Tibial nerve (tissue), 4 donors: ENCODE measurements at places on chromosomes 12 and 14.

DNA sequence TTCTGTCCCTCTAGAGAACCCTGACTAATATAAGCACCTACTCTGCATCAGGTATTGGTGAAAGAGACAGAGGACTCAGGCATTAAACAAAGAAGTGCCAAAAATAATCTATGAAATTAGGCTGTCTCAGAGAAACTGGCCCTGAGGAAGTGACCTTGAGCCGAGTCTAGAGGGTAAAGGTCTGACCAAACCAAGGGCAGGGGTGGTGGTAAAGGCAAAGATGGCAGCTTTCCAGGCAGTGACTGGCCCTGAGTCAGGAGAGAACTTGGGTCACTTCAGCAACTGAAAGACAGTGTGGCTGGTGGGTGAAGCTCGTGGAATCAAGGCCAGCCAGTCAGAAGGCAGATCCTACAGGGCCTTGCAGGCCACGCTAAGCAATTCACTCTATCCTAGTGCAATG, 30.6 kb downstream of the CDKL1 start:
- DNase-seq = no peak

DNA sequence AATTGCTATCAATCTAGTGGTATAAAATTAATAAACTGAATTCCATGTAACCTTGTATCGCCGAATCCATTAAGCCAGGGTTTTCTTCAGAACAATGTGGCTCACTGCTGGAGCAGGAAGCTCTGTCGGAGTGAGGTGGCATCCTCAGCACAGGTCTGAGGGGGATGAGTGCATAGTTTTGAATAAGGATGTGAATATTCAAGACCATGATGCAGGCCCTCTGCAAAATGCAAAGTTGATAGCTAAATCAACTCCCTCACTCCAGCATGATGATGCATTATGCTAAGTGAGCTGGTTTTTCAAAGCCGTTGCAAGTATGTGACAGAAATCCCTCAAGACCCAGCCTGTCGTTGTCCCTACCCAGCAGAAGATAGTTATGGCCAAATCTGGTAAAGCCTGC, 53.0 kb downstream of the TRIM9 start:
- no peak for DNase-seq

GRCh38 chr12:96698521-96698920, 208.5 kb upstream of the NEDD1 start:
- no peak for DNase-seq

- DNase-seq = no peak
Measured at GRCh38 chr12:49933796-49934195, 16.7 kb upstream of the AQP2 start.

GRCh38 chr12:56391721-56392120, 29.1 kb upstream of the APOF start:
- no peak for DNase-seq

DNA sequence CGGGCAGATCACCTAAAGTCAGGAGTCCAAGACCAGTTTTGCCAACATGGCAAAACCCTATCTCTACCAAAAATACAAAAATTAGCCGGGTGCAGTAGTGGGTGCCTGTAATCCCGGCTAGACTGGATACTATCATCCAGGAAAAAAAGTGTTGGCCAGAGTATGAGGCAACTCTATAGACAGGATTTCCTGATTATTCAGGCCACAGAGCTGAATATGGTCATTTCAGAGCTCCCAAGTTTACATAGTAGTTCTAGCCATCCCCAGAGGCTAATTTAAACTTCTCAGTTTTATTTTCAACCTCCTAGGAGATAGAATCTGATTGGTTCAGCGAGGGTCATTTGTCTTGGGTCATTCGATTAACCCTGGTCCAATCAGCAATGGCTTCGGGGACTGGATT, 7.3 kb downstream of the RPGRIP1 start:
- no peak for DNase-seq

- no peak for DNase-seq
Measured at GRCh38 chr14:93319958-93320357, 12.9 kb downstream of the BTBD7 start.

DNA sequence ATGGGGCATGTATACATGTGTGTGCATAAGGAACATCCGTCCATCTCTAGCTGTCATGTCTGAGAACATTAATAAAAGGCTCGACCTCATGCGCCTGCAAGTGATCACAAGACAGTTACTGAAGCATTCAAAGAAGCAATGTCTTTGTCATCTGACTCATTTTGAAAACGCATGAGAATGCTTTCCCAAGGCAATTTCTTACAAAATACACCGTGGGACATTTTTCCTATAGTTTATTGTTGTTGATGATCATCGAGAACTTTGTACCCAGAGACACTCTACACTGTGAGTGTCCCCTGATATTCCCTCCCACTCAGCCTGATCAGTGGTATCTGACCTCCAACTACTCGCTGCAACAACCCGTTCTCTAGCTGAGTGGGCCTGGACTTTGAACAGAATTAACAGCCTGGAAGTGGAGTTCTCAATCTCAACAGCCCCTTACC, 68.1 kb downstream of the ETV6 start:
- DNase-seq = no peak

DNA sequence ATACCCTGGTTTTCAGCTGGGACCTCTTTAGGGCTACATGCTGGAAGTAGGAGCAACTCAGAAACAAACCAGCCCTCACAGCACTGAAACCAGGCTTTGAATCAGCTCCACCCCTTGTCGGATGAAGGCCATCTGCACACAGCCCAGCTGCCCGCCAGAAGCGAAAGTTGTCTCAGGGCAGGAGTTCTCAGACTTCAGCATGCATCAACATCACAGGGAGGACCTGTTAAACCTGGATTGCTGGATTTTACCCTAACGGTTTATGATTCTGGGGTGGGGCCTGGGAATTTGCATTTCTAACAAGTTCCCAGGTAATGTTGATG, 10.9 kb downstream of the SYNDIG1L start:
- no peak for DNase-seq

- no peak for DNase-seq
Measured at GRCh38 chr12:51678086-51678724, 87.2 kb downstream of the SCN8A start.

- no peak for DNase-seq
Measured at GRCh38 chr12:106736051-106736957, 38.2 kb upstream of the RIC8B start.

DNA sequence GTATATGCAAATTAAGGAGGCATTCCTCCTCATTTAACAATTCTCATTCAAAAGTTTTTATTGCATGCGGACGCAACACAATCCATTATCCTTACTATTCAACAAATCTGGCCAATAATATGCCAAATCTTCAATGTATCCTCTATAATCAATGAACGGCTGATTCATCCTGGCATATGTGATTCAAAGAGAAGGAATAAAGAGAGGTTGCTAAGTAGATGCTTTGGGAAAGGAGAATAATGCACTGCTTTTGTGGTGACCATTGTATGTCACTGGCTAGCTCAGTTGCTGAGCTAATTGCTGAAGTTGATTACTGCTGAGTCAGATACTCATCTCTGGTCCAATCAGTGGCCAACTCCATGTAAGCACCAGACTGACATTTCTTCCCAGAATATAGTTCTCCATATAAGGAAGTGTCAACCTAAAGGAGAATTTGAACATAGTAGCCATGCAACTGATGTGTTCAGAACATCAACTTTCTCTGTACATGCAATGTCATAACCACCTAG, 148.0 kb downstream of the PDZRN4 start:
- DNase-seq = no peak

DNA sequence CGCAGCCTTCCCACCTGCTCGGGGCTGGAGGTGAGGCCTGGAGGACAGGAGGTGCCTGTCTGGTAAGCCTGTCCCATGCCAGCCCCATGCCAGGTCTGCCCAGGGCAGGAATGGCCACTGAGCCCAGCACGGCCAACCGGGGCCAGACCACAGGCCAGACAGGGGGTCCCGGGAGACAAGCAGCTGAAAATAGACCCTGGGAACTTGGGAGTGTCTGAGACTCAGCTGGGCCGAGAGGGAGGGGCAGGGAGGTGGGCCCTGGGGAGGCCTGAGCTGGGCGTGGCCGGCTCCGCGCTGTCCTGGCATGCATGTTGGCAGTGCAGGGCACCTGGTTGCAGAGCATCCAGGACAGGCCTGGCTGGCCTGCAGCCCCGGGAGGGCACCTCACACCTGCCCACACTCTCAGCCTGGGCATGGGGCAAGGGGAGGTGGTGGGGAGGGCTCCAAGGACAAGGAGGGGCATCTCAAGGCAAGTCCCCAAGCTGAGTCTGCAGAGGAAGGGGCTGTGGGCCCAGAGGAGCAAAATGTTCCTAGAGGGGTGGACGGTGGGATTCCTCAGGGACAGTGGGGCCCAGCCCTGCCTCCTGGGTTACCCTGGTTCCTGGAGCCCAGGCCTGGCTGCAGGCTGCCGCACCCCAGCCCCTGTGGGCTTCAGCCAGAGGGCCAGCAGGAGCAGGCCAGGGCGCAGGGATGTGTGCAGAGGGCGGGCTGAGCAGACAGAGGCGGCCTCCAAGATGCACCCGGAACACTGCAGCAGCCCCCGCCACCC, 3.2 kb upstream of the CRIP1 start:
- DNase-seq = no peak

DNA sequence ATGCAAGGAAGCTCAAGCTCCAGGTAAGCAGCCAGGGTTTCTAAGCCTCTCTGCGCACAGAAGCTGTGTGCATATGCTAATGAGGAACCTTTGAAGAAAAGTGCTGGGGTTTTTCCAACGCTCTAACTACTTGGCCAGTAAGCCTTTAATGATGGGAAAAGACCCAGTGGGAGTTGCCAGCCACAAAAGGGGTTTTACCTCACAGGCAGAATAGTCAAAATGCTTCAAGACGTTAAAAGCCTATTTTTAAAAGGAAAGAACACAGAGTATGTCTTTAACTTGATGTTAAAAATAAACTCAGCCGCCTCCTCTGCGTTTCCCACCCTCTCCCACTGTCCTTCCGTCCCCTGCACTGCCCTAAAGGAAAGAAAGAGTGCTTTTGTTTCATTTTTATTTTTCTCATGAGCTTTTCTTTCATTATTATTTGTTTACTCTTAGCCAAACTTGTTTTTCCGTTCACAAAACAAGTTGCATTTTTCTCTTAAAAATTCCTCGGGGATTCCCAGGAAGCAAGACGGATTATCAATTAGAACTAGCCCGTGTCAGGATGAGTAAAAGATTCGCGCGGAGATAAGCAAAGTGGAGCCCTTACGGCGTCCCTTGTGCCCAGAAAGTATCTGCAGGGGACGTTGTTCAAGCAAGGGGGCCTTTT, 209.8 kb upstream of the NUDT4 start:
- no peak for DNase-seq

GRCh38 chr14:39441805-39442204, 9.6 kb upstream of the FBXO33 start:
- DNase-seq = no peak

DNA sequence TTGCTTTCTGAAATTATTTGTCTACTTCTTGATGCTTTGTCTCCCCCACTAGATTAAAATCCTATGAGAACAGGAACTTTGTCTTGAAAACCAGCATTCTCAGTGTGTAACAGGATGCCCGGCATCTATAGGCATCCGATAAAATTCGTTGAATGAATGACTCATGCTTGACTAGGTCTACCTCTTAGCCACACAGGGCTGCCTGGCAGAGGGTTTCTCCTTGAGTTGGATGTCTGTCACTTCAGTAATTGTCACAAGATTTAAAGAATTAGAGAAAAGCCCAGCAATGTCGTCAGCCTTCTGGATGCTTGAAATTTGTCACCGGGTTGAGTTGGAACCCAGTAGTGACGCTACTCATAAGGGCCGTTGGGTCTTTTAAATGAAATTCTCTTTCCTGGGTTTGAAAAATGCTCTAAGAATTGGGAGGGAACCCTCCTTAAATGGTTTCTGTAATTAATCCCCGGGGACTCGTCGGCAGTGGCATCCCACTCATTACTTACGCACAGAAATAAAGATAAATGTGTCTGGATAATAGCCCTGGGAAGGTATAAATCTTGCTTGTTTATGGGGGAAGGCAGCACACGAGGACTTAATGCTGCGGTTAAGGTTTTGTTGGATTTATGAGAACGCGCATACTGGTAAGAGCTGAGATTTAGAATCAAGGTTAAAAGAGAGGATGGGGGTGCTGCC, 194.1 kb downstream of the AACS start:
- no peak for DNase-seq
